ENCODE measurements at places on chromosomes 2 and 18.

GRCh38 chr18:11851806-11852337 is 659 bp downstream of the CHMP1B start:
- DNase-seq: peak; percentile 16

GRCh38 chr2:15667809-15668556 is 76.3 kb downstream of the DDX1 start:
- no peak for DNase-seq

DNA sequence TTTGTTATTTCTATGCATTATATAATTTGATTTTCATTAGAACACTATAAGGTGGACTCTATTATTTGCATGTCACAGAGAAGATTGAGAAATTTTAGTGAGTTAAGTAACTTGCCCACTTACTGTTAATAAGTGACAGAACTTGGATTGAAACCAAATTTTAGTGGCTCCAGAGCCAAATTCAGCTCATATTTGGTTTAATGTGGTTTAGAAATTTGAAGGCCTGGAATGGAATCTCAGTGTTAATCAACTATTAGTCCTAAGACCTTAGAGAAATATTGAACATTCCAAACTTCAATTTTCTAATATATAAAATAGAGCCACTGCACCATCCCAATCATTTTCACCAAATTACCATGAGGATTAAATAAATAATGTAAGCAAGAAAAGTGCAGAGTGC is 281.6 kb downstream of the ZNF385B start:
- no peak for DNase-seq

DNA sequence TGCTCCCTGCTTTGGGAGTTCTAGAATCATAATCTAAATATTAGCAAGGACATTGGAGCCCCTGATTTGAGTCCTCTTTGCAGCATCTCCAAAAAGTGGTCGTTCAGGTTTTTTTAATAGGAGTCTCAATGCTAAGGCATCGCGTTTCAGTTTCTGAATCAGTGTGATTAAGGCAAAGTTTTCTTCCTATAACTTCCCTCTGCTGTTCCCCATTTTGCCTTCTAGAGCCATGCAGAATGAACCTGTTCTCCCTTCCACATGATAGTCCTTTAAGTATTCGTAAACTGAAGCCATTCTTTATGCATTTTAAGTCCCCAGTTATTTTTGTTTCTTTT is 159.5 kb downstream of the PTGR3 start:
- DNase-seq: no peak

- no peak for DNase-seq
Observed at GRCh38 chr2:21841341-21841740, 717.6 kb downstream of the TDRD15 start.

DNA sequence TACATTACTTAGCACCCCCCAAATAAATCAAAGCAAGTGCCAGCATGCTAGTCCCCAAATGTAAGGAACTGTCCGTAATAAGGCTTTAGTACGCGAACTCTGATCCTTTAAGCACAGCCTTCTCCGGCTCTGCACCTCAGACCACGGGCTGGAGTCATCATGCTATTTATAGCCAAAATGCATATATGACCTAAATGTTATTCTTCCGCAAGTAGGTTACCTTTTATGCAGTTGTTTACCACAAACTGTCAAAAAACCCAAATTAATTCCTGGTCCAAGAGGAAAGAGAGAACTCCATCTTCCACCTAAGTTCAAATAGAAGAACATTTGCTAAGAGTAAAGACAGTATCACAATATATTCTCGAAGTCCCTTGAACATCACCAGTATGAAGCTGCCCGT is 42.7 kb downstream of the ZNF516 start:
- DNase-seq: no peak

- DNase-seq: no peak
Observed at GRCh38 chr18:47815486-47816270, 114.8 kb downstream of the SMAD2 start.

- DNase-seq: no peak
Observed at GRCh38 chr2:188623995-188624643, 332.4 kb downstream of the GULP1 start.

DNA sequence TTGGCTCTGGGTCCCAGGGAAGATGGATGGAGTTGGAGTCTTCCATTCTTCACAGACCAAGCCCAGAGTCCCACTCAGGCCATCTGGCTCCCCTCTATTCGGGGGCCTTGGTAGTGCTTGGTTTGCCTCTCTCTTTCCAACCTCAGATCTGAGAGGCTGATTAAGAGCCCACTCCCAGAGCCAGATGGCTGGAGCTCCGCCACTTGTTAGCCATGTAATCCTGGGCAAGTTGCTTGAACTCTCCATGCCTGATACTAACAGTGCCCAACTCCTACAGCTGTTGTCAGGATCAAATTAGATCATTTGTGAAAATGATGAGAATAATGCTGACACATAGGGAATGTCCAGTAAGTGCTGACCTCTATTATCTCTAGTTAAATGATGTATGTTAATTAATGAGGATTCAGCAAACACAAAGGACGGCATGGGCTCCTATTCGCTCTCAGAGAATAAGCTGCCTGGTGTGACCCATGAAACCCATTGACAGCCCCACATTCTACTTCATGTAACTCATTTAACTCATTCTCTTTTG is 46.6 kb upstream of the SLC14A1 start:
- no peak for DNase-seq

- peak; percentile 80 for DNase-seq
Observed at GRCh38 chr18:74524097-74524496, 10.2 kb upstream of the CNDP1 start.

GRCh38 chr2:179265082-179265510 is 464 bp upstream of the SESTD1 start:
- no peak for DNase-seq

- DNase-seq: no peak
Observed at GRCh38 chr2:202032846-202033316, 774 bp upstream of the FZD7 start.

GRCh38 chr2:62884514-62884913 is 166.1 kb upstream of the OTX1 start:
- no peak for DNase-seq

DNA sequence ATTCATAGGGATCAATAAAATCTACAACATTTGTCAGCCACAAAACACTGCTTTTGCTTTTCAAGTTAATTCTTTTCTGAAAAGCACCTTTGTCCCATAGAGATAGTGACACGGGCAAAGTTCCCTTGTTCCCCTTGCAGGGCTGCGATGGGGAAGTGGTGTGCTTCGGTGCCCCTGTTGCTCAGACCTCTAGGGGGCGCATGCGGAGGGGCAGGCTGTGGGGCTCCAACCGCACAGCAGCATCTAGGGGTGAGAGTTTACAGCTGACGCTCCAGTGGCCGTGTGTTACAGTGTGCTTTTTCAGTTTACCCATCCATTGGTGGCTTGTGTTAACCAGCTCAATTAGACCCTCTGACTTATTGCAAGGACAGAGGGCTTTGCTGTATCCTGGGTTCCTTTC is 1432.2 kb upstream of the ACVR2A start:
- DNase-seq: no peak

- DNase-seq: no peak
Observed at GRCh38 chr2:43132683-43133301, 93.6 kb downstream of the ZFP36L2 start.

DNA sequence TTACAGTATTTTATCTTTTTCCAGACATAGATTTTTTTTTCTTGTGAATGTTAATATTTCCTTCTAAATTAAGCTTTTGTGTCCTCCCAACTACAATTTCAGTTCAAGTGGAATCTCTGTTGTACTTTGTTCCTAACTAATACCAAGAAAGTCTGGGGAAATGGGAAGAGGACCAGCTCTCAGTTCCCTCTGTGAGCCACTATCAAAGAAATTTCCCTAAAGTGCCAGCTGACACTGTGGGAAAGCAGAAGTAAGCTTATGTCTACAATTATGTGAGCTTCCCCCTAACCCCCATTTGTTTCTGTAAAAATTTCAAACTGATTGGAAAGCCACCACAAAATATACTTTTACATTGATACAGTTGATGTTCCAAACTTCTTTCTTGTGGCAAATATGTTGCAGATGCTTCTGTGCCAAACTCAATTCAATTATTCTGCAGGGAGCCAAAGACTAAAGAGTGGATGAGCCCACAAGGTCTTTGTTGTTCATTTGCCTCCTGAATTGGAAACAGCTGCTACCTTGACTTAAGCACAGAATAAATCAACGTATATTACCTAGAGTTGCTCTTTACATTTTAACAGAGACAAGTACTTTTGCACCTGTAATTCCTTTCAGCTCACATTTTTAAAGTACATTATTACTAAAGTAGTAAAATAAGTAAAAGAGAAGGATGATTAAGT is 306.6 kb downstream of the PTH2R start:
- peak; percentile 86 for DNase-seq

- no peak for DNase-seq
Observed at GRCh38 chr18:43029414-43029813, 86.1 kb downstream of the RIT2 start.

DNA sequence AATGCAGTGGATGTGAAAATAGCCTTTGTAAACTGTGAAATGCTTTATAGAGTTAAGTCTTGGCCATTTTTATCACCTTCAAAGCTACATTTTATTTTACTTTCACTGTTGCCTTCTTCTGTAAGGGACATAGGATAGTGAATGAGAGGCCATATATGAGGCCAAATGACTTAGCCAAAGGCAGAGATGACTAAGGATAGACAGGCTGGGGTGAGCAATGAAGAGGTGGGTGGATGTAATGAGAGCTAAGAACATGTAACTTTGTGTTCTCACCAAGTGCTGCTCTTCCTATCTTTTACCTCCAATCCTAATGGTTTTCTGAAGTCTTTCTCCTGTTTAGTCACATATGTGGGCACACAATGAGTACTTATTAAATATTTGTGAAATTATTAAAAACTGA is 101.9 kb downstream of the MBD5 start:
- DNase-seq: no peak

DNA sequence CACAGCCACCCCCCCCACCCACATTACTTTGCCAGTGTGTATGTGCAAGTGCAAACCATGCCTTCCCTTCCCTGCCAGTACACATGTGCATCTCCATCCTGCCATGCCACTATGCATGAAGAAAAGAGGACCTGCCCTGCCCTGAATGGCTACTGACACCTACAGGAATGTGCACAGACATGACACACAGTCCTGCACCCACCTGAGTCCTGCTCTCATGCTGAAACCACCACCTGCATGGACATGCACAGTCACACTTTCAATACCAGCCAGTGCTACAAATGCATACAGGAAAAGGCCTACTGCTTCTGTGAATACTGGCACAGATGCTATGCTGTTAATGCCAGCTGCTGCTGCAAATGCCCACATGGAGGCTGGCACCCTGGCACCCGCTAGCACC is 334.4 kb upstream of the DLGAP1 start:
- no peak for DNase-seq
